ENCODE measurements at places on chromosomes 6 and 20. TPM values are rescaled to one million over a fixed set of nuclear protein-coding genes. Genes with fewer than 3 reads are reported as not detected.

Gene PTPRA
- 68.2 TPM for total RNA-seq

Gene PPARD
- 20.0 TPM for total RNA-seq

Gene PI16
- 0.24 TPM for total RNA-seq

Gene RAET1L
- total RNA-seq = not detected

DNA sequence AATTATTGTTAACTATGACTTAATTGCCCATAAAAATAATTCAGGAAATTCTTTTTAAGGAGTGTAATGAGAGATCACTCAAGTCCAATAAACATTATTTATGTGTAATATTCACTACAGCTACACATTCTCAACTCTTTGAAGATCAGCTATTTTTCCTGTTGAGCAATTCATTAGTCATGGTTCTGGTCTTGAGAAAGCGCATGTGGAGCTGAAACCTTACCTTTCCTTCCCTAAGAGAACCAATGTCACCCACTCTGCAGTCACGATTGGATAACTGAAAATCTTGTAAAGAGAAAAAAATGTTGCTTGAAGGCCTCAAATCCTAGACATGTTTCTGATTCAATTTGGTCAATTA is 736.9 kb upstream of the MARCKS start:
- DNase-seq = no peak

- DNase-seq = no peak
Observed at GRCh38 chr6:89430201-89430962, 2.6 kb upstream of the ANKRD6 start.
